ENCODE measurements at places on chromosomes 3 and 15.

DNA sequence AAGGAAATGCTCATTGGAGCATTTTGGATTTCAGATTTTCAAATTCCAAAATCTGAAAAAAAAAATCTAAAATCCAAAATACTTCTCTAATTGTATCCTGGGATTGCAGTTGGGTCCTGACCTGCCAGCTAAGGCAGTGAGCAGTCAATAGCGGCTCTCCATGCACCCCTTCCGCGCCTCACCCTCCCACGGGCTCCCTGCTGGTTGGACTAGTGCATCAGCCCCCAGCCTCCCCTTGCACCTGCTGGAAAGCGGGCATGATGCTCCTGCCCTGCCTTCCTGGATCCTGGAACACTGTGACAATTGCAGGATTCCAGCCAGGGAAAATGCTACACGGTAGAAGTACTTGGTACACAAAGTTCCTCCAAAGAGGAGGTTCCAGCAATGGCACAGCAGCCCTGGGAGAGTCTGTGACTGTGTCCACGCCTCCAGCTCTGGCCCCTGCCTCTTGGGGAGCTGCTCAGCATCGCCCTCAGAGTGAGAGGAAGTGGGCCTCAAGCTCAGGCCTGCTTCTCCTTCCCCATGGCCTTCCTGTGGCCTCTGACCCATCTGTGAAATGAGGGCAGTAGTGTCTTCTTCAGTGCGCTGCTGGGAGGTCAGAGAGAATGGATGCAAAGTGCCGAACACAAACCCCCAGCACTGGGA lies 39.5 kb upstream of the CHRNB4 start:
- no peak for DNase-seq

- no peak for DNase-seq
Measured at GRCh38 chr15:70319466-70319865, 221.7 kb upstream of the TLE3 start.

DNA sequence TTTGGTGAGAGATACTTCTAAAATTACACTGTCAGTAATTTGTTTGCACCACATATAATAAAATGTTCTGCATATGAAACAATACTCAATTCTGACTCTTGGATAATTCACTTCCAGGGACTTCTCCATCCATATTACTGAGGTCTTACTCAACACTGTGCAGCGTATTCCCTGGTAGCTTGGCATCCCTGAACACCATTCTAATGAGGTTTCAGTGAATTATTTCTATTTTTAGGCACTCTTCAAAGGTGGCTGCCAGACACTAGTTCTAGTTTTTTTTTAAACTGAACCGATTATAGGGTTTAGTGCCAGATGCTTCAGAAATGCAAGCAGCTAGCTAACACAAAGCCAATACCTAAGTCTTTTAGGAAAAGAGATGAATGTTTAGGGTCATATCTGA lies 283.3 kb downstream of the FEZF2 start:
- DNase-seq, result no peak

- DNase-seq, result no peak
Measured at GRCh38 chr3:23377928-23378672, 175.0 kb downstream of the UBE2E2 start.

GRCh38 chr3:141243271-141243707 lies 11.7 kb downstream of the PXYLP1 start:
- DNase-seq, result no peak

GRCh38 chr3:155604126-155604525 lies 140.7 kb downstream of the PLCH1 start:
- DNase-seq, result no peak

DNA sequence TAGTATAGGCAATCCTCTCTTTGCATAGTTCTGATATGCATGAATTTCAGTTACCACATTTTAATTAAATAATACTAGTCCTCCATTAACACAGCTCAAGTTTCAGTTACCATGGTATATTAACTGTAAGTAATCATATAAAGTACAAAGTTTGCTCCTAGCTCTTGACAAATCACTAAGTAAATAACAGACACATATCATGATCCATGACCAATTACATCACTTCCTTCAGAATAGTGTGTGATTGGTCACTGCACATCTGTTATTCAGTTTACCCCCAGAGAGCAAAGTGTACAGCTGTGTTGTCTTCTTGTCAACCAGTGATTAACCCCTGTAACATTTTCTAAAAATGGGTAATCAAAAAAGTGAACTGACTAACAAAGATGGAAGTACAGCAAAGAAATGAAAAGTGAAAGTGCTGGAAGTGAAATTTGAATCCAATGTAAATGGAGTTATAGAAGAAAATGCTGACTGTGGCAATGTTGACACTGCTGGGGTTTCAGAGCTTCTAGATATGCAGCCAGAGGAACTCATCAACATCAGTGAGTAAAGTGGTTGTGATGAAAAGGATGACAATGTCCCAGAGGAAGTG lies 30.2 kb upstream of the LEKR1 start:
- DNase-seq, result no peak

DNA sequence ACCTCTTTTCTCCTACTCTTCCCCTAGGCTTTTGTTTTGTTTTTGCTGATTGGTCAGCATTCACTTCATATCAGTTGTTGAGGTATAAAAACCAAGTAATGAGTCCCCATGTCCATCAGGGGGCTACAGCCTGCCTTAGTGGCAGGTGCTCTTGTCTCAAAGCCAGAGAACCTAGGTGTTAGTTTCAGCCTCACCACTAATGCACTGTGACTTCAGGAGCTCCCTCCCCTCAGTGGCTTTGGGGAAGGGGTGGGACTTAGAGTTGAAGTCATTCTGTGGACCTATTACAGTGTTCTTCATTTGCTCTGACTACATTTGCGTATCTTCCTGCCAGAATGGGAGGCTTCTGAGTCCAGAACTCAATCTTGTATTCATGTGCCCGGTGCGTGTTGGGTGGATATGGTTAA lies 41.6 kb downstream of the NR2C2 start:
- DNase-seq, result no peak

- DNase-seq, result peak; percentile 11
Measured at GRCh38 chr15:73782344-73782959, 29.3 kb upstream of the INSYN1 start.

DNA sequence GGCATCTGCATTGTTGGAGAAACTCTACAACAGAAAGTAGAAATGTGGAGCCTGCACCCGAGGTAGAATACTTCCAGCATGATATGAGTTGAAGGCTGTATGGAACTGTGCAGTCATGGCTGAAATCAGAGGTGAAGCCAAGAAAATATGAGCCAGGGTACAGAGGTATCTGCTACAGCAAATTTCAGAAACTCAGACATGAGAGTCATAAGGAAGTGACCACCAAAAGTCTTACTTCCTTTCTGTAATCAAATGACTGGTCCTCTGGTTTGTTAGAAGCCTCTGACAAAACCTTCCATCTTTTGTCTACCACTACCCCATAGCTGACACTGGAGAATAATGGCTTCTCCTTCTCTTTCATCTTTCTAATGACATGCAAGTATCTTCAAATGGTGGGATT lies 159.4 kb downstream of the TMEM108 start:
- no peak for DNase-seq

GRCh38 chr3:30835667-30836066 lies 58.8 kb downstream of the GADL1 start:
- no peak for DNase-seq

- no peak for DNase-seq
Measured at GRCh38 chr3:174132421-174133042, 726.6 kb upstream of the NAALADL2 start.

All from NCI-H1105 (cell line).